ENCODE measurements at places on chromosomes 3 and 15.
A peak's percentile ranks its signal among the peaks of the same experiment; 100 is the strongest.

GRCh38 chr15:63260791-63261190, 16.6 kb upstream of the APH1B start:
- DNase-seq = no peak

DNA sequence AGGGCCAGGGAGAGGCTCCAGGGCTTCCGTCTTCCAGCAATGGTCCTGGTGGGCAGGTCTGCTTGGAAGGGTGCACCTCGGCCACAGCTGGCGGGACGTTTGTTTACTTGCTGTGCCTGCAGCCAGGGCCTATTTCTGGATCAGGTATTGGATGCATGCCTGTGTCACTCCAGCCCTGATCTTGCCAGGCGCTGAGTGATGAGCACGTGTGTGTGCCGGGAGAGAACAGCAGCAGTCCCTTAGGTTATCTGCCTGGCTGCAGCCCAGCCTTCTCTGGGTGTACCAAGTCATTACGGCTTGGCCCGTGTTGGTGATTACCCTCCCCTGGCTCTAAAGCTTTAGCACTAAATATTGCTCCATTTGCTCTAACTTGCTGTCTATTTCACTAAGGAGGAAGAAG, 14.9 kb downstream of the CCDC32 start:
- DNase-seq = no peak

DNA sequence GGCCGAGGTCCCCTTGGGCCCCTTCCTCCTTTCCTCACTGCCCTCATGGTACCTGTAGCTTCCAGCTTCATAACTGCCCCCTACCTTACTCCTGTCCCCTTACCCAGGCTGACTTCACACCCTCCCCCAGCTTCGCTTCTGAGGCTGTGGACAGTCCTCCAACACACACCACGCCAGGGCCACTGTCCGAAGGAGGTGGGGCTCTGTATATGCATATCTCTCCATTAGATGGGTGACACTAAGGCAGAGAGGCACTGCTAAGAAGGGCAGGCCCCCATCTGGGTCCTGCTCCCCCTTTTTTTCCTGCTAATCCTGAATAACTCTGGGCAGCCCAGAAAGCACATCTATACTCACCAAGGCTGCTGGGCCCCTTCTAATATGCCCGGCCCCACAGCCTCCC, 1.0 kb upstream of the COL7A1 start:
- DNase-seq = no peak

- no peak for DNase-seq
Observed at GRCh38 chr3:29475854-29476253, 195.0 kb downstream of the RBMS3 start.

DNA sequence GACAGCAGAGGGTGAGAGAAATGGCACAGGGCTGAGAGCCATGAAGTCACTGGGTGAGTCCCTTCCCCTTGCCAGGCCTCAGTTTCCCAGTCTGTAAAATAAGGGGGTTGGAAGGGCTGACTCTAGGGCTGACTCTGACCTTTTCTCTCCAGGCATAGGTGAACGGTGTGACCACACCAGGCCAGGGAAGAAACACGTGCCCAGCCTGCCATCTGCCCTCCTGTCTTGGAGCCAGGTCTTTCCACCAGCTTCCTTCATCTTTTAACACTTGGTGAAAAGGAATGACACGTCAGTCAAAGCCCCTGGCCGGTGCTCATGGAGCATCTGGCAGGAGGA, 74.4 kb downstream of the CPN2 start:
- DNase-seq = no peak

- DNase-seq = no peak
Observed at GRCh38 chr15:27238707-27239423, 267.9 kb downstream of the GABRG3 start.

- peak; percentile 73 for DNase-seq
Observed at GRCh38 chr15:40307421-40308211, at the start of gene PLCB2. Gene PLCB2 (minus strand): TSS chr15:40307935. CDS start chr15:40307672, 263 bp downstream.

- peak; percentile 8 for DNase-seq
Observed at GRCh38 chr3:57556459-57557084, 498 bp downstream of the PDE12 start.

DNA sequence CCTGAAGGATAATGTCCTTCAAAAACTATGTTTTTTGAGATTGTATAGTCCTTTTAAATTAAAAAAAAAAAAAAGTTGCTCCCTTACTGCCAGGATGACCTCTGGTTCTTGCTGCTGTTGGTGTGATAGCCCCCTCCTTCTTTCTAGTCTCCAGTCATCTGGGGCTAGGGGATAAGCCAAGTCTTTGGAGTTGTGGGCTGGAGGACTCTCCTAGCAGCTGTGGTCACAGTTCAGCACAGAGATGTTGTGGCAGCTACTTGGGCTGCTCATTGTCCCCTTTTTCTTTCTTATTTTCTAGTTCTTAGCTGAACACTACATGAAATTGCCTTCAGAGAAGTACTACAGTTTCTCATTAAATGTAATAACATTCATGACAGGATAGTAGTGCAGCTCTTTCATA, 39.2 kb upstream of the APH1B start:
- DNase-seq = no peak

GRCh38 chr15:58724466-58724865, 25.0 kb downstream of the ADAM10 start:
- DNase-seq = no peak

DNA sequence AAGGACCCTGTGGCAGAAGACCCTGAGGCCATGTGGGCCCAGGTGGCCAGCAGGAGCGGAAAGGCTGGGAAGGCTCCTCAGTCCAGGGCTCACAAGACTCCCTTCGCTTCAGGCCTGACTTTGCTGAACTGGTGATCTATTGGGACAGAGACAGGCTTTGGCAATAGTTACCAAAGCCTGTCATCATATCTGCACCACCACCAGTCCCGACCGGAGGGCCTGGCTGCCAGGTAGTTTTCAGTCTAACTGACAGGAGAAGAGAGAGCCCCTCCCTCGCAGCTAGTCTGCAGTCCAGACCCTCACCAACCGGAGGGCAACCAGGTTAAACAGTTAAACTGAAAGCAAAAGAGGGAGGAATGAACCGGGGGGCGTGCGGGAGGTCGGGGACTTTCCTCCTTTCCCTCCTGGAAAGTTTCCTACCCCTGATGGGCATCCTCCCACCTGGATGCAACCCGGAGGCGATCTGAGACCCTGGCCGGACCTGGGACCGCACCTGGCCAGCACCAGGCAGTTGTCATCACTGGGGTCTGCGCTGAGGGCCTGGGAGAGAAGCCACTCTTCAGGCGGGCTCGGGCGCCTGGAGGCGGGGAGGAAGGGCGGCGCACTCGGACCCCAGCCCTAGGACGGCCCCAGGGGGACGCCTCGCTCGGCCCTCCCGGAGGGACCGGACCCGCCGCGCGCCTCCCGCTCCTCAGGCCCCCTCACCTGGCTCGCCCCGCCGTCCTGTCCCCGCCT, 435 bp downstream of the RAB27A start:
- peak; percentile 25 for DNase-seq

DNA sequence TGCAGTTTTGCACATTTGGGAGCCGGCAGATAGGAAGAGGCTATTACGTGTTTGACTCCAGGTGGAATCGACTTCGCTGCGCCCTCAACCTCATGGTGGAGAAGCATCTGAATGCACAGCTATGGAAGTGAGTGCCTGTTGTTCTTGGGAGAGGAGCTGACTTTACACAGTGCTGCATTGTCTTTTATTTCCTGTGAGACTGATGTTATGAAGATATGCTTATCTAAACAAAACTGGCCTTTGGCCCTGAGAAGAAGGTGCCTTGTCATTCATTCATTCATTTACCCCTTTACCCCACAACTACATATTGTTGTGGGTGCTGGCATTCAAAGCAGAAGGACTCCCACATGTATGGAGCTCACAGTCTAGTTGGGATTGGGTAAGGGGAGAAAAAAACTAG, 32.6 kb downstream of the PSMD6 start:
- no peak for DNase-seq

- DNase-seq = no peak
Observed at GRCh38 chr3:155757577-155757976, 12.7 kb upstream of the PLCH1 start.

GRCh38 chr3:51747840-51748239, 31.2 kb downstream of the IQCF6 start:
- no peak for DNase-seq

GRCh38 chr15:64806509-64806908, 18.9 kb downstream of the PIF1 start:
- DNase-seq = no peak

GRCh38 chr3:196327405-196327804, 9.4 kb upstream of the DYNLT2B start:
- no peak for DNase-seq

DNA sequence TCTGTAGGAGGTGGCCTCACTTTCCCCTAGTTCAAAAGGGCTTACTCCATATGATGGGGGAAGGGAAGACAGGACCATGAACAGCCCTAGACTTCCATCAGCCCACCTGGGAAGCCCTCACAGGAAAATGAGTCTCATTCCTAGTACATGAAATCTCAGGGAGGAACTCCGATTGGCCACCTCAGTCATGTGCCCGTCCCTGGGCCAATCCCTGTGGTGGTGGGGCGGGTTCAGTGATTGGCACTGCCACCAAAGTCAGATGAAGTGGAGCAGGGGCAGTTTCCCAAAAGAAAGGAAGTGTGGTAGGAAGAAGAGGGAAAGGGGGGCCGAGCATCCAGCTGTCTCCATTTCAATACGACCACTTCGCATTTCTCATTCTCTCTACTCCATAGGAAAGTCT, 25.9 kb upstream of the GP9 start:
- DNase-seq = no peak

- no peak for DNase-seq
Observed at GRCh38 chr3:87076946-87077345, 86.0 kb upstream of the VGLL3 start.

- DNase-seq = no peak
Observed at GRCh38 chr15:35605764-35606449, 59.9 kb upstream of the DPH6 start.

DNA sequence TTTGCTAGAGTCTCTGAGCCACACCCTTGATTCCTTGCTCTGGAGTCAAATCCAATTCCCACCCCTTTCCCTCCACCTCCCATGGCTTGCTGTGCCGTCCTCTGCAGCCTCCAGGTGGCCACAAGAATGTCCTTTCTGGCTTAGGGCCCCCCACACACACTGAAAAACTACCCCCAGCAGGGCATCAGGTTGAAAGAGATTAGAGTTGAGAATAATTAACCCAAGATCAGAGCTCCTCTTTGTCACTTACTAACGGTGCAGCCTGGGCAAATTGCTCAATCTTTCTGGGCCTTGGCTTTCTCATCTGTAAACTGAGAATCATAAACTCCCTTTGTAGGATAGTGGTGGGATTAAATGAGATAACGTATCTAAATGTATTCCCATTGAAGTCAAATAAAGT, 78.5 kb downstream of the MRPL46 start:
- no peak for DNase-seq

DNA sequence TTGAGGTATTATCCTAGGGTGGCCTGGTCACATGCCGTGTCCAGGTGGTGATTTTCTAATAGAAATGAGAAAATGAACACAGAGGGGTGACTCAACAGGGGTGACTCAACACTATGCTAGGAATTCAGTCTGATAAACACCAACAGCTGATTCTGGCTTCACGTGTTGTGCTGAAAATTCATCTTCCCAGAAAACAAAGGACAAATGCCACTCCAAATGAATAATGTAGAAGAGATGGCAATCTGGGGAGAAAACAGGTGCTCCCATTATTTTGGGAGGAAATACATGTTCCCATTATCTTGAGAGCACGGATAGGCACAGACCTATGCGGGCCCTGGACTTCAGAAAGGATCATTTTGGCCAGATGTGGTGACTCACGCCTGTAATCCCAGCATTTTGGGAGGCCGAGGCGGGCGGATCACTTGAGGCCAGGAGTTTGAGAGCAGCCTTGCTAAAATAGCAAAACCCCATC, 101.2 kb upstream of the MEX3B start:
- no peak for DNase-seq

DNA sequence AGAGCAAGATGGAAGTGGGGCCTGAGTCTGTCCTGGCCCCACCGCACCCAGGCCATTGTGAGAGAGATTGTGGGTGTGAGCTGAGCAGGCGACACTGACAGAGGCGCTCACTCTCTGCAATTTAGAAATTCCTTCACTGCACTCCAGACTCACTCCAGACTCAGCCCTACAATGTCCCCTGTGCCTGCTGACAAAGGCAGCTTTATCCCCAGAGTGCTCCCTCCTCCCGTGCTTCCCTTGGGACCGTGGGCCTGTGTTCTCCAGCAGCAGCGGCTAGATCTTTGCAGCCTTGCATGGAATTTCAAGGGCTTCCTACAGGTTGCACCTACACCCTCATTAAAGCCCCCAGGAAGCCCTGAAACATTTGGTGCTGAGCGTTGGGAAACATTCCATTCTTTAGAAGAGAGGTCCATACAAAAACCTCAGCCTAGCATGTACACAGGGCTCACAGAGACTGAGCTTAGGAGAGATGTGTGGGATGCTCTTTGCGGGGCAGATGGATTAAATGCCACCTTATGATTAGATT, 1.3 kb upstream of the IL16 start:
- no peak for DNase-seq

All from CD4-positive, alpha-beta T cell treated with Interleukin-6 at 100 ng/mL for 8 hours (primary cell).